Daoy (cell line): ENCODE measurements at places on chromosomes 5 and 9. TPM values are rescaled to one million over a fixed set of nuclear protein-coding genes. Genes with fewer than 3 reads are reported as not detected.
A peak's percentile ranks its signal among the peaks of the same experiment; 100 is the strongest.

Gene SPATA31D4
- total RNA-seq = not detected in 2 replicates

Gene C5orf63
- total RNA-seq = 1.7 and 4.7 TPM in 2 replicates

Gene FUBP3
- 61.5 and 80.6 TPM in 2 replicates for total RNA-seq

Gene CDH6
- total RNA-seq = 0.15 and 0.57 TPM in 2 replicates

Gene SLC25A48
- not detected in 2 replicates for total RNA-seq

Gene NR2F1-AS1
- 6.1 and 10.5 TPM in 2 replicates for total RNA-seq

Gene CCDC183
- total RNA-seq = 0.23 TPM in 1 of 2 replicates, not detected in the other

Gene HSPB3
- 1.3 TPM in 1 of 2 replicates, not detected in the other for total RNA-seq

DNA sequence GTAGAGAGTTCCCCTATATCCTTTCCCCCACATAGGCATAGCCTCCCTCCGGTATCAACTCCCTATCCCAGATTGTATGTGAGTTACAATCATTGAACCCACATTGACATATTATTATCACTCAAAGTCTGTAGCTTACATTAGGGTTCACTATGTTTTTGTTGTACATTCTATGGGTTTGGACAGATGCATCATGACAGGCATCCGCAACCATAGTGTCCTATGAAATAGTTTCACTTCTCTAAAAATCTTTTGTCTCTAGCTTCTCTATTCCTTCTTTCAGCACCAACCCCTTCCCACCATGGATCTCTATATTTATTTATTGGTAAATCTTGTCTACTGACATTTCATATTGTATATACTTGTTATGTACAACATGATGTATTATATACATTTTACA lies 31.6 kb downstream of the TAF11L14 start:
- DNase-seq = no peak

- DNase-seq = peak; percentile 52
Measured at GRCh38 chr5:38453506-38453905, 102.9 kb downstream of the LIFR start.

DNA sequence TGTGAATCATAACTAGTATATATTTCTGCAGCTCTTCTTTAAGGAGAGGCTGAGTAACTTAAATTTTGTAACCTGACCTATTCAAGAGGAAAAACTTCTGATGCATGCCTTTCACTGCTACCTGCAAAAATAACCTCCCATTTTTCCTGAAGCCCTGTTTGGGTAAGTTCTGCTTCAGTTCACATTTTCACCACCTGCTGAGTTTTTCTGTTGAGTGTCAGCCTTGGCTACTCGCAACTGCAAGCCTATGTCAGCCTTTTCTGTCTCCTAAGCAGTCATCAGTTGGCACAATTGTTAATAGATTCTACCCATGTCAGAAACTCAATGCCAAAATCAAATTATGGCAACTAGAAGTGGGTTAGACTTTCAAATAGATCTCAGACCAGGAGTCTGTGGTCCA lies 8.2 kb upstream of the TNFAIP8 start:
- no peak for DNase-seq

DNA sequence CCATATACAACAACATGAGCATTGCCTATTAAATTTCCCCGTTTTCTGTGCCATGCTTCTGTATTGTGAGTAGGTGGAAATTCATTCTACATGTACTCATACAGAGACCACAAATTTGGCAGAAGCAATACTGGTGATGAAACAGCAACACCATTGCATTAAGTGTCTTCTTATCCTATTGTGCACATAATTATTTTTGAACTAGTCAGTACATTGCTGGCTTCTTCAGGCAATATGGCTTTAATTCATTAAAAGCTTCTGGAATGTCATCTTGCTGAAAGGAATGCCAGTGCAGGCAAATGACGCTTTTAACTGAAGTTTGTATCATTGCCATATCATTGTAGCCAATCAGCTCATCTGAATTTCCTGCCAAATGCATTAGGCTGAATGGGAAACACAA lies 82.6 kb downstream of the KIAA1958 start:
- peak; percentile 58 for DNase-seq

DNA sequence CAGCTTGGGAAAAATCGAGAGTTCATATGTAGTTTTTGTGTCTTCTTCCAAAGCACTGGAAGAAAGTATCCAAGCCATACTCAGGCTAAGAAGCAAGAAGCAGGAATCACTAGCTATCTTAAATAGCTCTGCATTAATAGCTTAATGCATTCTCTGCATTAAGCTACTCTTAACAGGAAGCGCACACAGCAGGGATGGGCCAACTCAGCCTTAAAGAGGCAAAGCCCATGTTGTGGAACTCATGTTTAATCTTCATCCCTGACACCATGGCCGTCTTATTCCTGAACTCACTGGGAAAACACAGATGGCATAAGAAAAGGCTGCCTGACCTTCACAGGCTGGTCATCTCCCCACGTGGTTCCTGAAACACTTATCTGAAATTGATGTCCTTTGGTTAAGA lies 18.7 kb upstream of the ICE1 start:
- no peak for DNase-seq

DNA sequence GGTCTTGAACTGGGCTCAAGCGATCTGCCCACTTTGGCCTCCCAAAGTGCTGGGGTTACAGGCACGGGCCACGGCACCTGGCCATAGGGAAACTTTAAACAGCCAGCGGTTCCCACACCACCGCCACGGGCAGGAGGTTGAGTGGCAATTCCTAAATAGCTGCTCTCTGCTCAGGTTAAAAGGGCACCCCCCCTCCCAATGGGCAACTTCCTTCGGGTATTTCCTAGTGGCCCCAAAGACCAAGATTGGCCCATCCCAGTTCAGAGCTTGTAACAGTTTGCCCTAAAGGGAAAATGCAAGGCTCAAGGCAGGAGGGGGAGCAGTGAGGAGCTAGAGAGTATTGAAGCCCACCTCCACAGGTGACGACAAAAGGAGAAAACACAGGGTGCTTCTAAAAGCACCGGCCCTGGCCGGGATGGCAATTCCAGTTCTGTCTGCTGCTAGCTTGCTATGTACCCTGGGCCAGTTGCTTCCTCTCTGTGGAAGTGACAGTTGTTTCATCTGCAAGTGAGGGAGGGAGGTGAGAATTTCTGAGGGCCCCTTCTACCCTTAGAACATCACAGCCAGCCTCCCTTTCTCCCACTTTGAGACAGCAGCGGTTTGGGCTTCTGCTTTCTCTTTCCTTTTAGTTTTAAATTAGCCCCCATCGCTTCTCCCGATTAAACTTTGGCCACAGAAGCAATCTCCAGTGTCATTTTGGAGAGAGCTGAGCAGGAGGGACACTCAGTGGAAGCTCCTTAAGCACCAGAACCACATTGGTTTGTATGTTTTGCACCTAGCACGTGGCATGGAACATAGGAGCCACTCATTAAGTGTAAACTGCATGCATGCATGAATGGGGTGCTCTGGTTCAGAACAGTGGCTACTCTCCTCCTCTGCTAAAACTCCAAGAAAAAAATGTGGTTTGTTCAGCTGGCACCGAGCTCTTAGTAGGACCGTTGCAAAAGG lies 17.3 kb upstream of the TNIP1 start:
- DNase-seq = no peak

DNA sequence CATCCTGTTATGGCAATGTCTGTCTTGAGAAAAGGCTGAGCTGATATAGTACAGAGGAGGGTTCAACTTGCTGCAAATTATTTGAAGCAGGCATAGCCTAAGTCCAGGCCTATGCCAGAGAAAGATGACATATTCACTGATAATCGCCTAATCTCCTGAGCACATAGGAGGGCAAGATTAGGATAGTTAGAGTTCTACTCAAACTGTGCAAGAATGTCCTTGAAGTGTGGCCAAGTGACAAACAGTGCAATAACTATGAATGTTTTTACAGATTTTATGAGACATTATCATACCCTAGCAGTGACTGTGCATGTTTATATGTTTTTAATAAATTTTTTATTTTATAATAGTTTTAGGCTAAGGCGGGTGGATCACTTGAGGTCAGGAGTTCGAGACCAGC lies 96.2 kb downstream of the TSSK1B start:
- DNase-seq = no peak

DNA sequence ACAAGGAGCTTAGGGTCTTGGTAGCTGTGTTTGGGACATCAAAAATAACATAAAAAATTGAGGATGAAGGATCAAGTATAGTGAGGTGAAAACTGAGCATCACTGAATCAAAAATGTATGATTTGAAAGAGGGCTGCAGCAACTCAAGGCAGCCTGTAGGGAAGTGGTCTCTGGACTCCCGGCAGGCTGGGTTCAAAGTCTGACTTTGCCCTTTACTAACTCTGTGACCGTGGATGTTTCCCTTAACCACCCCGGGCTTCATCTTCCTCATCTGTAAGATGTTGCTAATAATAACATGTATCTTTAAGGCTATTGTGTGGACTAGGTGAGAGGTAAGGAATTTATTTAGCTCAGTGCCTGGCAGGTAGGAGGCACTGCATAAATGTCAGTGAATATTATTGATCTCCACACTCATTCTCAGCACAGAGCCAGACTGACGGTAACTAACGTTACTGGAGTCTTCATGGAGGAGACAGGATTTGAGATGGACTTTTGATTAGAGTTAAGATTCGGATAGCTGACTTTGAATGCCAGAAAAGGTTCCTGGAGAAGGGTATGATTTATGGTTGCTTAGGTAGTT lies 367.3 kb downstream of the NDUFS4 start:
- DNase-seq = no peak

DNA sequence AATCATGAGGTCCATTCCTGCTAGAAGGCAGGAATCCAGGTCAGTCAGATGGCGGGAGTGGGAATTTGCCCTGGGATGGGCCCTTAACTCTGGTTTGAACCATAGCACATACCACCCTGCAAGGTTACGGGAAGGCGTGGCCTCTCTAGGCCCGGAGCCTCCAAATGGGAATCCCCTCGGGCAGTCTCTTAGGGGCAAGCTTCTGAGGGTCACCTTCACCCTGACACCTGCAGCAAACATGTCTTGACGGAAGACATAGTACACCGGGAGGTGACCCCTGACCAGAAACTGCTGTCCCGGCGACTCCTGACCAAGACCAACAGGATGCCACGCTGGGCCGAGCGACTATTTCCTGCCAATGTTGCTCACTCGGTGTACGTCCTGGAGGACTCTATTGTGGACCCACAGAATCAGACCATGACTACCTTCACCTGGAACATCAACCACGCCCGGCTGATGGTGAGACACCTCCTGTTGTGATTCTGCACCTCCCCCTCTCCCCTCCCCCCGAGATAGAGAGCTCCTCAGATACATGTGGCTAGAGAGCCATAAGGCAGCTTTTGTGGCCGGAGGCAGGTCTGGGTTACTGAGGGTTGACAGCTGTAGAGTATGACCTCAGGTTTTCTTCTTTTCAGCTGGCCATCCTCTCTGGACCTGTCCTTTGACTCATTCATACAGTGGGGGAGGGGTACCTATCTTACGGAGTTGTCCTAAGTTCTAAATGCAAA lies 957 bp downstream of the PRELID1 start:
- no peak for DNase-seq

GRCh38 chr5:137453483-137454080 lies 45.5 kb downstream of the SPOCK1 start:
- DNase-seq = peak; percentile 40

GRCh38 chr5:150570333-150570732 lies 62.4 kb downstream of the NDST1 start:
- DNase-seq = no peak

- peak; percentile 86 for DNase-seq
Measured at GRCh38 chr9:111992523-111992922, 95.9 kb downstream of the UGCG start.

- DNase-seq = no peak
Measured at GRCh38 chr5:172280317-172280716, 3.2 kb downstream of the UBTD2 start.

DNA sequence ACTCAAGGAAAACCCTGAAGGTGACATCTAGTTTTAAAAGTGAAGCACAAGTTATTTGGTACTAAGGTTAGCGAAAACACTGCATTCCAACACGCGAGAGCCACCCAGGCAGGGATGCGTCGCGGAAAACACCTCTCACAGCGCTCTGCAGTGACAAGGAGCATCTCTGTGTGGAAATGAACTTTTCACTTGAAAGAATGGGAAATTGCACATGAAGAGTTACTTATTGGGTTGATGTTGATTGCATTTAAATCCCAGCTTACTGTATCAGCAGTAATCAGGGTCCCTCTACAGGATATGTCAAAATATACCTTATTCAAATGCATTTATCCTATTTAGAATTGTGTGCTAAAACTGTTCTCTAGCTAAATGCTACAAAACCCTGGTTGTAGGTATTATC lies 144.4 kb downstream of the BNC2 start:
- no peak for DNase-seq

GRCh38 chr5:124317451-124317850 lies 429.0 kb downstream of the ZNF608 start:
- no peak for DNase-seq

GRCh38 chr9:38417003-38417945 lies 7.0 kb downstream of the IGFBPL1 start:
- peak; percentile 63 for DNase-seq

DNA sequence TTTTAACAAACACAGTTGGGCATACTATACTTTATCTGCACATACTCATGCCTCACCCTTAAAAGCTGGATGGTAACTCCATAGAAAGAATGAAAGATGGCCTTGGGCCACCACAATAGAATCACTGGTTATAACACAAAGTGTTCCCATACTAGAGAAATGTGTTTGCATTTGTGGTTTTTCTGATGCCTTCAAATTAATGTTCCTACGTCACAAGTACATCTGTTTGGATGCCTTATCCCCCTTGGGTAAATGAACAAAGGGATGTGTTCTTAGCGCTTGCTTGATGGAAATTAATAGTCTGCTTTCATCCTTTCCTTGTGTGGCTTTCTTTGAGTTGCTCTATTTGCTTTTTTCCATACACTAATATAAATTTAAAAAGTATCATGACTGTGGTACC lies 291.1 kb upstream of the PDE4D start:
- DNase-seq = no peak

DNA sequence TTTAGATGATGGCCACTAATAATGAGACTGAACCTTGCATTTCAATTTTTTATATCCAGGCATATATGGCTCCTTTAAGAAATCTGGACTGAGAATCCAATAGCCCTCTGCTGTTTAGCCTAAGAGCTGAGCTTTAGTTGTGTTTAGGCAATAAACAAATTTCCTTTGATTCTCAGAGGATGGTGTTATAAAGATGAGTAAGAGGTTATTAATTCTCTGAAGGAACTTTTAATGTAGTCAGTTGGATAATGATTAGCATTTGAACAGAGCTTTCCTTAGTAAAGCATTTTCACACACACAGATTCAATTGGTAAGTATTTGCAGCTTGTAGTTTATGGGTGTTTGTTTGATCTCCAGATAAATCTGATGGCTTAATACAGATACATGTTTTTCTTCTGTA lies 149.6 kb downstream of the PRR16 start:
- DNase-seq = no peak

- DNase-seq = no peak
Measured at GRCh38 chr5:77186652-77187370, 23.7 kb upstream of the PDE8B start.

GRCh38 chr9:117821954-117822353 lies 117.8 kb downstream of the TLR4 start:
- no peak for DNase-seq

DNA sequence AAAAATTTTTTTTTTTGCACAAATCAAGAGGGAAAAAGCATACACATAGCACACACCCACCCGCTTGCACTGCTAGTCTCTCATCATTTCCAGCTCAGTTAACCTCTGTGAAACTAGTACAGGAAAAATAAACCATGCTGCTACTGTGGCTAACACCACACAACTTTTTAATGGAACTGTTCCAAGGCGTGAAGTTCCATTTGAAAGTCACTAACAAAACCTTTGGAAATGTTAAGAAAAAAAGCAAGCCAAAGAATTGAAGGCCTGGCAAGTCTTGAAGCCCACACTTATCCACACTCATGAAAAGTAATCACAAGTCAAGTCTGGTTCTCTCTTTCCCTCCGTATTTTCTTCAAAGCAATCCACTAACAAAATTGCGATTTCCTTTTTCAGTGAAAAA lies 116.3 kb downstream of the FANCC start:
- no peak for DNase-seq
